Smooth muscle cell of bladder (primary cell): ENCODE measurements at places on chromosomes 5 and 9. TPM values are rescaled to one million over a fixed set of nuclear protein-coding genes. Genes with fewer than 3 reads are reported as not detected.

TRIO gene
- 121 and 144 TPM in 2 replicates for total RNA-seq

CDH10 gene
- 0.14 and 1.7 TPM in 2 replicates for total RNA-seq

AK1 gene
- total RNA-seq, result 40.0 and 59.4 TPM in 2 replicates

MRPL50 gene
- 9.5 TPM in 2 replicates for total RNA-seq

ZFP2 gene
- total RNA-seq, result 0.83 and 1.00 TPM in 2 replicates

PCDHA7 gene
- 0.57 and 0.83 TPM in 2 replicates for total RNA-seq

TMC1 gene
- 0.18 and 0.43 TPM in 2 replicates for total RNA-seq

SEMA6A gene
- 0.43 and 0.74 TPM in 2 replicates for total RNA-seq

TMOD1 gene
- total RNA-seq, result 0.57 and 0.74 TPM in 2 replicates

C5orf46 gene
- total RNA-seq, result 0.46 TPM in 1 of 2 replicates, not detected in the other

CER1 gene
- total RNA-seq, result not detected in 2 replicates

LHX3 gene
- not detected in 2 replicates for total RNA-seq

ITGA2 gene
- 16.4 and 17.5 TPM in 2 replicates for total RNA-seq

NNT gene
- total RNA-seq, result 81.3 and 94.2 TPM in 2 replicates

NME5 gene
- total RNA-seq, result 1.6 and 2.1 TPM in 2 replicates

HEMGN gene
- total RNA-seq, result not detected in 2 replicates
